Left ventricle myocardium inferior (tissue), 1 donor: ENCODE measurements at places on chromosomes 5 and 9. TPM values are rescaled to one million over a fixed set of nuclear protein-coding genes. Genes with fewer than 3 reads are reported as not detected.
A peak's percentile ranks its signal among the peaks of the same experiment; 100 is the strongest.

Gene PLEKHG4B
- total RNA-seq = not detected

DNA sequence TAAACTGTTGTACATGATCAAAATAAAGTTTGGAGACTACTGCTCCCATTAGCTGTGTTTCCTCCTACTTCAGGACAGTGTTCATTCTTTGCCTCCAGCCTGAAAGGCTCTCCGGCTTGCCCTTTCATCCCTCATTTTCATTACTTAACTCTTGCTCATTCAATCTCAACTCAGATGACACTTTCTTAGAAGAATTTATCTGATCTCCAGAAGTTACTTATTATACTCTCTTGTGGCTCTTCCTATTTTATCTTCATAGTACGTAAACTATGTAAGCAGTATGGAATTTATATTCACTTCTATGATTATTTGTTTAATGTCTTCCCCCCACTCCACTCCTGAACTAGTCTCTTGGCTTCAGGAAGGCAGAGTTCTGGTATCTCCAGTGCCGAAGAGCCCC is 1737.9 kb upstream of the C9orf72 start:
- no peak overlapping the region for H3K4me3 ChIP-seq
- no peaks in the 10 kb centered on the region for H3K27me3 ChIP-seq
- no peak for DNase-seq
- H3K36me3 ChIP-seq = no peaks in the 10 kb centered on the region
- H3K4me1 ChIP-seq = no peaks in the 10 kb centered on the region

- peaks cover 58% of the 10 kb centered on the region for H3K4me1 ChIP-seq
- peak overlapping the region; percentile 96 for H3K4me3 ChIP-seq
These were observed 28.4 kb downstream of the ZFP62 start for GRCh38 chr5:180832638-180833068.

Gene TMEM215
- not detected for total RNA-seq

DNA sequence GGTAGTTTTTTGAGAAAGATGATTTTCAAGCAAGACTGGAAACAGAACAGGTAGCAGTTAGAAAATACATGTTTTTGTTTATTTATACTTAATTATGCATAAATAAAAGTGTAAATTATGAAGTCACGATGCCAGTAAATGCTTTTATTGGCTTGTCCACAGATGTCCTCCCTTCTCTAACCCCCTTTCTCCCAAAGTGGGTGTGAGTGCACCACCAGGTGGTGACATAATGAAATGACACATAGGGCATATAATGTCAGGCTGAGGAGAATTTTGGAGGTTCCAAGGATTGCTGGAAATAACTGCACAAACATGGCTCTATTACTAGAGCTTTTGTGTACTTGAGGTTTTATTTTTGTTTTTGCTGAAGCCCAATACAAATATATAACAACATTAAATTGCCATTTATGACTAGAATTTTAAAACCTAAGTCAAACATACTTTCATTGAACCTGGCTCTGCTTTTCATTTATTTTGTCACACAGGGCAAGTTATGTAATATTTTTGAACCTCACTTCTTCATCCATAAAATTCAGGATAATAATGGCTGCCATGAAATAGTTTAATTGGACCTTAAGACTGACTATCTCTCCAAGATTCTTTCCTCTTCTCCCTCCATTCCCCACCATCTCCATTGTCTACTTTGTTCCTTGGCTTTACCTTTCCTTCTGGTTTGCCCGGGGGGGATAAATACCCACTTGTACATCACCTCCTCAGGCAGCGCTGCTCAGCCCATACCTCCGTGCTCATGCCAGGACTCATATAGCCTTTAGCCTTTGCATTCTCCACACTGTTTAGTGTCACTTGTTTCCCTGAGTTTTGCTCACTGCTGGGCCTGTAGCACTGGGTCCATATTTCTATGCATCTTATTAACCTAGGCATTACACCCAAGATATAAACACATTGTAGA is 168.8 kb downstream of the PDE4D start:
- H3K36me3 ChIP-seq = no peaks in the 10 kb centered on the region
- DNase-seq = no peak
- no peak overlapping the region for H3K27ac ChIP-seq
- no peaks in the 10 kb centered on the region for H3K27me3 ChIP-seq
- no peaks in the 10 kb centered on the region for H3K4me1 ChIP-seq
- no peak overlapping the region for H3K4me3 ChIP-seq

Gene MARCHF3
- 35.7 TPM for total RNA-seq

Gene ACTBL2
- not detected for total RNA-seq

GRCh38 chr9:6827439-6828145 is 69.8 kb downstream of the KDM4C start:
- DNase-seq = no peak
- peaks cover 29% of the 10 kb centered on the region for H3K36me3 ChIP-seq
- no peaks in the 10 kb centered on the region for H3K4me1 ChIP-seq

Gene BTNL8
- 0.58 TPM for total RNA-seq

Gene ZNF608
- 6.8 TPM for total RNA-seq

DNA sequence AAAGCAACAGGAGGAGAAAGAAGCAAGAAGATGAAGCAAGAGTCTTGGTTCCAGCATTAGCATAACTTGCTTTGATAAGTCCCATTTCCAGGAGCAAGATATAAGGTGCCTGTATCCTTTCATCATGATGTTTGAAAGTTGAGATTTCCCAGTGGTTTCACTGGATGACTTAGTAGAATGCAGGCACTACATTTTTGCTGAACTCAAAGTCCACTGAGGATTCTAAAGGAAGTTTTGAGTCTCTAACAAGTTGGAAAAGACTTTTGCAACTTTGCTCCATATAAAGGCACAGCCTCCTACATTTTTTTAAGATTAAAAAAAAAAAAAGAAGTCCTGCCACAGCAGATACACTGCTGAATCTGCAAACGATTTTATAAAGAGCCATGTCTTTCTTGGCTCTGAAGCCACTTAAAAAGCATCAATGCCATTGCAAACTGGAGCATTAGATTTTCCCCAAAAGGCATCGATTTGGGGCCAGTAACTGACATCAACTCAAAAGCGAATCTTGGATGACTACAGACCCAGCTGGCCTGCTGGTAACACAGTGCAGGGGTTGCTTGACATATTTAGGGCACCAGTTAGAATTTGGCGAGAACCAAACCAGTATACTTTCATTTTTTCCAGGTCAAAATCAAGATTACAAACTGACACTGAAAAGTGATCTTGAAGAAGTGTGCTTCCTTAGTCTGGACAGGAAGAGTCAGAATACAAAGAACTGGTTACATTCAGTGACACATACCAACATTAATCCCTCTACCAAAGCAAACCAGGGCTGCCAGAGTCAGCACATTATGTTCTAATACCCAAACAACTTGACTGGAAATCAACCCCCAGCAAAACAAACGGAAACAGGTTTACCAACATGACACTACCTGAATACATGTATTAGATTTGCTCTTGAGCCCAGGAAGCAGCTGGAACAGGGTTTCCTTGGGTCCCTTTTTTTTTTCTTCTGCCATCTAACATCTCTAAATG is 39.1 kb upstream of the KCNV2 start:
- no peaks in the 10 kb centered on the region for H3K27me3 ChIP-seq
- no peaks in the 10 kb centered on the region for H3K36me3 ChIP-seq
- H3K4me3 ChIP-seq = no peak overlapping the region
- no peak for DNase-seq
- peak overlapping the region; percentile 52 for H3K27ac ChIP-seq

DNA sequence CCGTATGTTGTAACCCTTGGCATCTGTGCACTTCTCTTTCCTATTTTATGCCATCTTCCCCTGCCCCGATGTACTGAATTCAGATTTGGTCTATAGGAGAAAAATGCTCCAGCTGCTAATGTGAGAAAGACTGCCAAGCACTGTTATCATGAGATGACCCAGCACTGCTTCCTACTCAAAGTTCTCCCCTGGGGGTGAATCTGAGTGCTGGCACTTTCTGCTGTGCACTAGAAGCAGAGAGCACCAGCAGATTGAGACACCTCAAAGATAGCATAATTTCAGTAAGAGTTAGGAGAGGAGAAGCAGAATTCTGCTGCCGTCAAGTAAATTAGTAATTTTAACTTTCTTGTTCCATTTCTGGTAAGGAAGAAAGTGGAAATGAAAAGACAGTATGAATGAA is 92.8 kb upstream of the ACOT12 start:
- DNase-seq = no peak
- no peaks in the 10 kb centered on the region for H3K27me3 ChIP-seq
- no peak overlapping the region for H3K27ac ChIP-seq
- H3K4me1 ChIP-seq = no peaks in the 10 kb centered on the region
- H3K4me3 ChIP-seq = no peak overlapping the region

GRCh38 chr5:96506866-96507527 is 73.9 kb upstream of the PCSK1 start:
- no peak for DNase-seq
- H3K36me3 ChIP-seq = no peaks in the 10 kb centered on the region
- no peaks in the 10 kb centered on the region for H3K27me3 ChIP-seq
- no peak overlapping the region for H3K27ac ChIP-seq
- H3K4me3 ChIP-seq = no peak overlapping the region
- H3K4me1 ChIP-seq = no peaks in the 10 kb centered on the region

DNA sequence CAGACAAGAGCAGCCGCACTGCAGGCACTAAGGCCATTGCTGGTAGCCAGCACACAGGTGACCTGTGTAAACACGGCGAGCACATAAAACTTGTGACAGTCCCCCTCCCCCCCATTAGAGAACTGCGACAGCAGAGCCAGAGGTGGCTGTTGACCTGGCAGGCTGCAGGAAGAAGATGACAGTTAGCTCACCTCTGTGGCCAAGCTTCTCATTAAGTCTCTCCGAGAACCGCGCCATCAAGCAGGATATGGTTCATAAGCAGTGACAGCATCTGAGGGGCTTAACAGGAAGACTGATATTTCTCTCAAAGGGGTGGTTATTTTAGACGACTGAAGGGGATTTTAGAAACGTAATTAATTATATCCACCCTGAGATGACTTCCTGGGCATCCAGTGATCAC is 5.2 kb downstream of the SURF4 start:
- H3K27ac ChIP-seq = no peak overlapping the region
- no peaks in the 10 kb centered on the region for H3K27me3 ChIP-seq
- no peak overlapping the region for H3K4me3 ChIP-seq
- H3K4me1 ChIP-seq = peaks cover 85% of the 10 kb centered on the region
- H3K36me3 ChIP-seq = peaks cover 36% of the 10 kb centered on the region
- DNase-seq = no peak

- peaks cover 6% of the 10 kb centered on the region for H3K4me1 ChIP-seq
- no peaks in the 10 kb centered on the region for H3K36me3 ChIP-seq
- H3K27ac ChIP-seq = no peak overlapping the region
- DNase-seq = no peak
These were observed 166.6 kb downstream of the ELAVL2 start for GRCh38 chr9:23659346-23660006.

GRCh38 chr9:134502809-134503211 is 138.8 kb upstream of the COL5A1 start:
- H3K4me3 ChIP-seq = no peak overlapping the region
- peaks cover 13% of the 10 kb centered on the region for H3K4me1 ChIP-seq
- peak; percentile 72 for DNase-seq
- H3K27ac ChIP-seq = no peak overlapping the region
- H3K36me3 ChIP-seq = no peaks in the 10 kb centered on the region

DNA sequence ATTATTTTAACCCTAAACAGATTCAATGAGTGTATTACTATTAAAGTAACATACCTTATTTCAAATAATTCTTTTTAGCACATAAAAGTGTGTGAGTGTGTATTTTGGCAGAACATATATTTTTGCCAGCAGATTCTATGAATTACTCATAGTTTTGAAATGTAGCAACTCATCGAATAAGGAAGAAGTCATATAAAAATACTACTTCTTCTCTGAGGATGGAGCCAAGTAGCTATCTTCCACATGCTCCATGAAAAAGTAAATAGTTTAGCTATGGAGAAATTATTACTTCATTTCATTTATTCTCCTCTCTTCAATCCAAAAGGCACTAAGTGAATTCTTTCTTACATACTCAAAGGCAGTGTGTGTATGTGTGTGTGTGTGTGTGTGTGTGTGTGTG is 1090.4 kb upstream of the CDH6 start:
- DNase-seq = no peak
- H3K36me3 ChIP-seq = no peaks in the 10 kb centered on the region
- H3K27ac ChIP-seq = no peak overlapping the region

Gene SARDH
- total RNA-seq = 0.63 TPM

Gene VLDLR
- 144 TPM for total RNA-seq

Gene ARHGEF28
- total RNA-seq = 2.1 TPM

DNA sequence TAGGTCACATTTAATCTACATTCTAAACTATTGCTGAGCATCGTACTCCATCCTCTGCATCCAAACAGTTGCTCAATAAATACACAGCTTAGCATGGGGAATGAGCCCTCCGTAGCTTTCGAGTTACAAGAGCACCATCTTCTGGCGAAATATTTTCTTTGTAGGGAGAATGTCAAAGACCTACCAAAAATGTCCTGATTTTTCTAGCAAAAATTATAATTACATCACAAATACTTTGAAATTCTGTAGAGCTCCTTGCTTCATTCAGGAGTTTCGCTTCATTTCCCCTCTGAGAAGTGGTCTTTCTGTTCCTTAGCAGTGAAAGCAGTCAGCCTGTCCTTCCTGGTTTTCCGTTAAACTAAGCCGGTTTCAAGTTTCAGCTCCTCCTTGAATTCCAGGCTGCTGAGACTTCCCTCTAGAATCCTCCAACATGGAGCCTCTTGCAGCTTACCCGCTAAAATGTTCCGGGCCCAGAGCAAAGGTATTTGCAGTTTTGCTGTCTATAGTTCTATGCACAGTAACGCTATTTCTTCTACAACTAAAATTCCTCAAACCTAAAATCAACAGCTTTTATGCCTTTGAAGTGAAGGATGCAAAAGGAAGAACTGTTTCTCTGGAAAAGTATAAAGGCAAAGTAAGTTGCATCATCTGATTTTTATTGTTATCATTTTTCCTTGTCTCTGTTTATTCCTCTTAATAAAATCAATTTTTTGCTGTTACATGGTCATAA is at the start of gene GPX8:
GPX8 (plus strand) TSS at position 409 of the 730 bp plus-strand sequence; CDS start at position 431, 22 bp downstream.
- H3K4me3 ChIP-seq = peak within 1 kb of the TSS; percentile 61
- peaks cover 18% of the 10 kb centered on the region for H3K27me3 ChIP-seq
- H3K27ac ChIP-seq = peak within 1 kb of the TSS; percentile 71
- peaks cover 6% of the 10 kb centered on the region for H3K4me1 ChIP-seq

- H3K27me3 ChIP-seq = no peaks in the 10 kb centered on the region
- no peaks in the 10 kb centered on the region for H3K4me1 ChIP-seq
- no peaks in the 10 kb centered on the region for H3K36me3 ChIP-seq
- DNase-seq = no peak
These were observed 116.5 kb downstream of the SLC1A3 start for GRCh38 chr5:36722900-36723299.

DNA sequence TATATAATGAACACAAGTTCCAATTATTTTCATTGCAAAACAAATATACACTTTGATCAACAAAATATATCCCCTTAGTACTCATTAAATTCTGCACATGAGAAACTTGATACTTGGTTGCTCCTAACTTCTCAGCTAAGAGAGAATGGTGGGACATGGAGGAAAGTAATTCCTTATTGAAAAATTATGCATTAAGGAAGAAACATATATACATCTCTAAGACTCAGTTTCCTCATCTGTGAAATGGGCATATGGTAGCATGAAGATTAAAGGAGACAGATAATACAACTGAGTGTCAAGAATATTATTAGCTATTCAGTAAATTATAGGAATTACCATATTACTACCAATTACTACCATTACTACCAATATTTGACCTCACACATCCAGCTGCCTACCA is 85.8 kb downstream of the CRB2 start:
- peaks cover 41% of the 10 kb centered on the region for H3K36me3 ChIP-seq
- no peak overlapping the region for H3K27ac ChIP-seq
- H3K4me1 ChIP-seq = no peaks in the 10 kb centered on the region
- DNase-seq = no peak
- H3K4me3 ChIP-seq = no peak overlapping the region

Gene PCDHB14
- total RNA-seq = 1.9 TPM
